ENCODE measurements at places on chromosomes 2 and 18.

DNA sequence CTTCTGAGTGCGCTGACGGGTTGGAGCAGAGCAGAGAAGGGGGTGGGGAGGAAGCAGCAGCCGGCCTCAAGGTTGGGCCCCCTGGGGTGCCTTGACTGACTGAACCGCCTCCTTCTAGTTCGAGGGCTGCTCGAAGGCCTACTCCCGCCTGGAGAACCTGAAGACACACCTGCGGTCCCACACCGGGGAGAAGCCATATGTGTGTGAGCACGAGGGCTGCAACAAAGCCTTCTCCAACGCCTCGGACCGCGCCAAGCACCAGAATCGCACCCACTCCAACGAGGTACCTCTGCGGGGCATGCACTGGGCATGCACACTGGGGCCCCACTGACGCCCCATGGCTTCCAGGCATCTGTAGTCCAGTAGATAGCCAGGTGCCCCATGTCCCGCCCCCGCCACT, 246.9 kb downstream of the GLI2 start:
- no peak for DNase-seq

DNA sequence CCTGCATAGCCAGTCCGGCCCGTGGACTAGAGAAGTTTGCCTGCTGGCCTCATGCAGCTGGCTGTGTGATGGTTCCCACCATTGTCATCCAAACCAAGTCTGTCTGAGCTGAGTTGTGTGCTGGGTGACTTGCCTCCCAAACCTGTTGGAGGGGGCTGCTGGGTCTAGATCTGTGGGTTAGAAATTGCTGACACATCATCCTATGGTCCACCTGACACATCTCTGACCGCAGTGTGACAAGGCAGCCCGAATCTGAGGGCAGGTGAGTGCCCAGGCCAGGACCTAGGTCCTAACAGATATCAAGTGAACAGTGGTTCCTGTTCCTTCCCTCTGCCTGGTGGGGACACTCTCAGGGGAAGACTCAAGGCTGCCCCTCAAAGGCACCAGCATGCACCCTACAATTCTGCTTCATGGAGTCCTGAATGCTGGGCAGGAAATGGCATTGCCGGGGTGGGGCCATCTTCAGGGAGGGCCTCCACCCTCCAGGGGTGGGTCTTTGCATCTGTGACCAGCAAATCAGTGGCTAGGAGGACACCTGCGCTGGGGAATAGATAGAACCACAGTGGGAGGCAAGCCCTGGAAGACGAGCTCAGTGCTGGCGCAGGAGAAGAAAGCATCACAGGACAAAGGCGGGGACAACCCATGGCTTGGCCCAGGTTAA, 117.9 kb upstream of the ID2 start:
- no peak for DNase-seq

- DNase-seq = no peak
Observed at GRCh38 chr18:1825296-1825695, 746.0 kb downstream of the METTL4 start.

GRCh38 chr2:136075476-136075875, 42.5 kb downstream of the CXCR4 start:
- no peak for DNase-seq

GRCh38 chr18:7572822-7573221, 5.7 kb downstream of the PTPRM start:
- no peak for DNase-seq

- DNase-seq = no peak
Observed at GRCh38 chr2:193556766-193557470, 1362.2 kb upstream of the TMEFF2 start.

- no peak for DNase-seq
Observed at GRCh38 chr2:49931241-49931640, 776.9 kb upstream of the FSHR start.

DNA sequence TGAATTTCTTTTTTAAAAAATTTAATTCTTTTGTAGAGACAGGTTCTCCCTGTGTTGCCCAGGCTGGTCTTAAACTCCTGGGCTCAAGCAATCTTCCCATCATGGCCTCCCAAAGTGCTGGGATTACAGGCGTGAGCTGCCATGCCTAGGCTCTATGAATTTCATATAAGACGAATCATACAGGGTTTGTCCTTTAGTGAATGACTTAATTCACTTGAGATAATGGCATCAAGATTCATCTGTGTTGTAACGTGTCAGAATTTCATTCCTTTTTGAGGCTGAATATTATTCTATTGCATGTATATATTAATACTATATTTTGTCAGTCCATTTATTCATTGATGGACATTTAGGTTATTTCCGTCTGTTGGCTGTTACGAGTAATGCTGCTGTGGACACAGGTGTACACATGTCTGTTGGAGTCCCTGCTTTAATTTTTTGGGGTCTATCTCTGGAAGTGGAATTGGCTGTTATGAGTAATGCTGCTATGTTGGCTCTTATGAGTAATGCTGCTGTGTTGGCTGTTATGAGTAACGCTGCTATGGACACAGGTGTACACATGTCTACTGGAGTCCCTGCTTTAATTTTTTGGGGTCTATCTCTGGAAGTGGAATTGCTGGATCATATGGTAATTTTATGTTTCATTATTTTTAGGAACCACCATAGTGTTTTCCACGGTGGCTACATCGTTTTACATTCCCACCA, 210.6 kb downstream of the CAMKMT start:
- DNase-seq = no peak

- peak; percentile 7 for DNase-seq
Observed at GRCh38 chr2:26605195-26605998, 35.8 kb downstream of the CIB4 start.

DNA sequence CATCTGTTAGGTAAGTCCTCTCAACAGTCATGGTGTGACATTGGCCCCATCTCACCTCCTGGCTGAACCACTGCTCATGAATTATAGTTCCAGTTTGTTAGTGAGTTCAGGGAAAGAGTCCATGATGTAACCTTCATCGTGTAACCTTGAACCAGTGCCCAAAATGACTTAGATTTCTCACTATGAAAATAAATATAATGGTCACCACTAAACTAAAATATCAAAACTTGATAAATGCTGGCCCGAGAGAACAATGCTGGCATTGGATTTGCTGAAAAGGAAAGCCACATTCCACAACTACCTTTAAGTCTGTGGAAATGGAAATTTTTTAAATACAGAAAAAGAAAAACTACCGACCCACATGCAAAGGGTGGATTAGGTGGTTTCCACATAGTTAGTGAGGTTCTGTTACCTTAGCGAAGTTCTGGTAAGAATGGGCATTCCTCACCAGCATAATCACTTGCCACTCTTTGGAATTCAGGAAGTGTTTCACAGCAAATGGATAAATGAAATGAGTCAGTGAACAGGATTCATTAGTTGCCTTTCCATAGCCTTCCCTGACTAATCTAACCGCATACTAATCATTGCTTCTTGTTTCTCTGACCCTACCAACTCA, 133.9 kb upstream of the CTAGE1 start:
- DNase-seq = no peak

- no peak for DNase-seq
Observed at GRCh38 chr2:145927131-145927950, 1407.4 kb upstream of the ZEB2 start.

DNA sequence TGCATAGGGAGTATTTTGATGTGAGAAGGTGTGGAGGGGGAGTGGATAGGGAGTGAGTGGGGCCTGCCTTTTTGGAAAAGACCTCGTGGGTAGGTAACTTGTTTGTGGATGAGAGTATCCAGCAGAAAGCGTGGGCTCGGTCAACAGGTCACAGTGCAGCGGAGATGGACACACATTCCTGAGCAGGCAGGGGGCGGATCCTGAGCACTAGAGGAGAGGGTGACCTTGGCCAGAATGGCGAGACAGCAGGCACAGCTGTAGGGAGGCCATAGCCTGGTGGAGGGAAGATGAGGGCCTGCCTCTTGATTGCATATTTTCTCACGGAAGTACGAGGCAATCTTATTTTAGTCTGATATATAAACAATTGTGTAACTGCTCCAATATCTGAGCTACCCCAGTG, 3.6 kb upstream of the MC2R start:
- no peak for DNase-seq

DNA sequence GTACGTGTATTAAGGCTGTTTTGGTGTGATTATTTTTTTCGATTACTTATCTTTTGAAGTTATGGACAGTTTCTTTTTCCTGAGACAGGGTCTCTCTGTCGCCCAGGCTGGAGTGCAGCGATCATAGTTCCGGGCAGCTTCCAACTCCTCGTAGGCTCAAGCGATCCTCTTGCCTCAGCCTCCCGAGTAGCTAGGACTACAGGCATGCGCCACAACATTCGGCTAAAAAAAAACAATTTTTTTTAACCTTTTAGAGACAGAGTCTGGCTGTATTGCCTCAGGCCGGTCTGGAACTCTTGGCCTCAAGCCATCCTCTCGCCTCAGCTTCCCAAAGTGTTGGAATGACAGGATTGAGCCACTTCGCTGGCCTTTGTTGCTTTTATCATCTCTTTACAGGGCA, 945 bp downstream of the HAT1 start:
- DNase-seq = no peak

- DNase-seq = no peak
Observed at GRCh38 chr2:232779934-232780333, 3.6 kb upstream of the KCNJ13 start.

DNA sequence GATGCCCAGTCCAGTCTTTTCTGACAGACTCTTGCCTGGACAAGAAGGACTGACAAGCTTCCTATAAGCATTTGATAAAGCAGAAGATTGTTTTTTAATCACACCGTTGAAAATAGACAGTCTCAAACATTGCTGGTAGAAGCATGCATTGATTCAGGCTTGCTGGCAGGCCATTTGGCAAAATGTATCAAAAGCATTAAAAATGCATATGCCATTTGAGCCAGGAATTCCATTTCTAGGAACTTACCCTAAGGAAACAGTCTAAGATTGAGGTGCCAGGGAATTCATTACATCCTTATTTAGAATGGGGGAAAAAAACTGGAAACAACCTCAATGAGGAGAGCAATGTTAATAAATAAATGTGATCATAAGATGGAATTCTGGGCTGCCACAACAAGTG, 20.7 kb downstream of the LGALSL start:
- no peak for DNase-seq

GRCh38 chr2:210681491-210681890, 125.1 kb downstream of the CPS1 start:
- DNase-seq = no peak

DNA sequence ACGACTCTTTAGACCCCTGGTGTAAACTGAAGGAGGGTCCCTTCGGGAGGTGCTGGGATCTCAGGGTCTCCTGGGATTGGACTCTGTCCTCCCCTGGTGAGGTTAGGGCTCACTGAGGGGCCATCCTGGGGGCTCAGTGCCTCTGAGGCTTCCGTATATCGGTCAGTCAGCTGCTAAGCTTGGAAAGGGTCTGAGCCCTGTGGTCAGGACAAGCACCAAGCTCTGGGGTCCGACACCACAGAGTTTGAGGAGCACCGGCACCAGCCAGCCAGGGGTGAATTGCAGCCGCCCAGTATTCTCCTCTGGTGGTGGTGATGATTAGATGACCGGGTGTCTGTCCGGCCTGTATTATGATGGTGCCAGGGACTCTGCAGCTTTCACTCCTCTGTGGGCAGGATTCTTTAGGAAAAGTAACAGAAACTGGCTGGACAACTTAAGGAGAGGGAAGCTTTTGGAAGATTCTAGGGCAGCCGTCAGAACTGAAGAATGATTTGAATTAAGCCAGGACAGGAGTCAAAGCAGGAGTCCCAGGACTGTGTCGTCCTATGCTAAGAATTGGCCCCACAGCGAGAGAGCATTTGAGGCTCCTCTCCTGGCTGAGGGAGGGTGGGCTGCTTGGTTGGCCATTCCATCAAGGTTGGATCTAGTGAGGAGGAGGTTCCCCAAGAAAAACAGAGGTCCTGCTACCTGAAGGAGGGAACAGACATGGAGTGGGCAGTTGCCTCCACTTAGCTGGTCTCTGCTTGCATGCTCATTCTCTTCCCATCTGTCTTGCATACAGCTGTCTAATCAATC, 158.6 kb upstream of the HS6ST1 start:
- DNase-seq = no peak

DNA sequence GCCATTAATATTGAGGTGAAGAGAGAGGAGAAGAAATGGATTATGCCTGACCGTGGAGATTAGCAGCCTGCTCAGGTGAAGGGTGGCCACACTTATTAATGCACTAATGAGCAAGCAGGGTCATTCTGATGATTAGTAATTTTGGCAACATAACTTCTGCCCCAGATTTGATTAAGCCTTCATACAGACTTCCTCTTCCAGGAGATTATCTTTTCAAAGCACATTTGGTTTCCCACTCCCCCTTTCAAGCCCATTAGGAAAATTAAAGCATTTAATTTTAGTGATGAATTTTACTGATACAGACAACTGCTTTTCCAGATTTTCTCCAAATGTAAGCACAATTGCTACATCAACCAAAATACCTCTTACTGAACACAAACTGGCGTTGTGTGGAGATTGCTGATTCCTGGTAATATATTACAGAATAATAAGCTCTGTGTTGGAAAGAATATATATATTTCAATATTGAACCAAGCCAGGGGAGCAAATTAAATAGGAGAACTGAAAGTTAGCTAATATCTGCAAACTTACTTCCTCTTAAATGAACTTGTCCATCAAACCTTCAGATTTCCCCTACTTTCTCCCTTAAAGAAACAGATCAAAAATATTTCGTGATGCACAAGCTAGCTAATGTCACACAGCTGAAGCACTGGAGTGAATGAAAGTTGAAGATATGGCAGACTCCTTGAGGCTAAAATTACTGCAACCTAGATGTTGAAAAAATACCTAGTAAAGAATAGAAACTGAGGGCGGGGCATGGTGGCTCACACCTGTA, 140.8 kb downstream of the FAM210A start:
- no peak for DNase-seq

DNA sequence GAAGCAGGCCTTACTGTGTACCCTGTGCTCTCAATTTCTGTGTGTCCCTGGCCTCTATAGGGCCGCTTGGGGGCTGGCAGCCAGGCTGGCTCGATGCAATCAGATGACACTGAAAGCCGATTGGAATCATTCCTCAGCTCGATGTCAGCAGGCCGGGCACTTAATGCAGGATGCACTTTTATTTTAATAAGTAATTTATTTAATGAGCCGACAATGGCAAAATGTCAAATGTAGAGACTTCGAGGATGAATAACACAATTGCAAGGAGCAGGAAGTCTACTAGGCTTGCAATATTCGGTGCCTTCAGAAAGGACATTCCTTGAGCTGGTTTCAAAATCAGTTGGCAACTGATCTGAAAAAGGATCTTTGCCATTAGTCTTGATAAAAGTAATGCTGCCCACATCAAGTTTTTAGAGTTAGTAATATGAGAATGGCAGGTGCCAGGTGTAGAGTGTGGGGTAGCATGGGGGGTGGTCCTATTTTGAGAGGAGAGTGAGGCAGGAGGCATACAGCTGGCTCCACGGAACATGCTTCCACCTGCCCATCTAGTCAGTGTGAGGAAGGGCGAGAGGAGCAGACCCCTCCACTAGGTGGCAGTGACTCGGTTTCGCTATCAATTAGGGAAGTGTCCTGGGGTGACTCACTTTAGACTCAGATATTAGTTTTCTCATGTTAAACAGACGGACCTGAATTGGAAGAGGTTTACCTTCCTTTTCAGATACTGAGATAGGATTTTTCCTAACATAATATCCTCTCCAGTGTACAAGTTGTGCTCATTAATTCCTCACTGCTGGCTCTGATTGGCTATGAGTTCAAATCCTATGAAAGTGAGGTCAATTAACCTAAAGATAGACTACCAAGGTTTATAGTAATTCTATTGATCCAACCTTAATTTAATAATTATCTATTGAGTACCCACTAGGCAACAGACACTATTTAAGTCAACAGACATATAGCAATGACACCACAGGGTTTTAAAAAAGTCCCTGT, 80.9 kb downstream of the NABP1 start:
- no peak for DNase-seq

GRCh38 chr2:223262946-223263345, 211.0 kb downstream of the KCNE4 start:
- DNase-seq = no peak
